Anterior cingulate cortex (tissue), 58 donors: ENCODE measurements at places on chromosomes 13 and 19.

DNA sequence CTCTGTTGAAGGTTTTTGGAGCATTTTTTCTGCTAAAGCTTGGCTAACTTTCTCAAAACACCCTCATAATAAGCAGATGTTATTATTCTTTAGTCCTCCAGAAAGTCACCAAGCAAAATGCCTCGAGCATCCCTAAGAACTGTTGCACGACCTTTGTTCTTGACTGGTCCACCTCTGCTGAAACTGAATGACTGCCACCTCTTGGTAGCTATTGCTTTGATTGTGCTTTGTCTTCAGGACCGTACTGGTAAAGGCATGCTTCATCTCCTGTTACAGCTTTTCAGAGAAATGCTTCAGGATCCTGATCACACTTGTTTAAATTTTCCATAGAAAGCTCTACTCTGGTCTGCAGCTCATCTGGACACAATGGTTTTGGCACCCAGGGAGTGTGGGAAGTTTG lies 254.8 kb downstream of the DCT start:
- DNase-seq: no peak

DNA sequence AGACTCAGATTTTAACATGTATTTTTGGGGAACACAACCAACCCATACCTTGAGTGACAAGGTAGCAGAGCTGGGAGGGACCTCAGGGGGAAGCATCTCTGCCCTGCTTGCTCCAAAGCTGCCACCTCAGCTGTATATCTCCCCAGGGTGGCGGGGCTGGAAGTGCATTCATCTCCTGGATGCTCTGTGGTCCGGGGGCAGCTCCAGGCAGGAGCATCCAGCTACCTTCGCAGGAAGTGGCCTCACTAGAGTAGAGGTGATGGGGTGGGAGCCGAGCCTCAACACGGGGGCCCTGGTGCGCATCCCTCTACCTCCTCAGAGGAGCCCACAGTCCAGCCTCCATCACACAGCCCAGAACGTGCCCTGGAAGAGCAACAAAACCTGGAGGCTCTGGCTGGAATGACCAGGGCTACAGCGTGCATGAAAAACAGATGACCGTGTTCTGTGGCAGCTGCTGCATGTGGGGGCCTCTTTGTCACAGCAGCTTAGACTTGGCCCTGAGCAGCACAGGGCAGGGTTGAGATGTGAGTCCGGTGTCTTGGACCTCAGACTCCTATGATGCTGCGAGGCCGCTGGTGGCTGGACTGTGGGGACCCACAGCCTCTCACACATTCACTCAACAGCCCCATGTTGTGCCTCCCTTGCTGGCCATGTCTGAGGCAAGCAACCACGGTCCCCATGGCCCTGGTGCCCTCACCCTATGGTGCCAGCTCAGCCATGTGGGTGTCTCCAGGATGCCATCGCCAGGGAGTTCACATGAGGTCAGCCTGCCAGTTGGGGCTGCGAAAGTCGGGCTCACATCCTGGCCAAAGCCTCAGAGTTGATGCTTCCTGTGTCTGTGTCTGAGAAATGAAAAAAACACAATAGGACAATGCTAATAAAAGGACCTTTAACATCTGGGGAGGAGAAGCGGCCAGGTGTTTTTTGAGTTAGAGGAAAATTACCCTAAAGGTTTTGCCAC lies 17.1 kb upstream of the GAS6 start:
- no peak for DNase-seq

GRCh38 chr13:95880331-95880730 lies 172.9 kb downstream of the UGGT2 start:
- no peak for DNase-seq

DNA sequence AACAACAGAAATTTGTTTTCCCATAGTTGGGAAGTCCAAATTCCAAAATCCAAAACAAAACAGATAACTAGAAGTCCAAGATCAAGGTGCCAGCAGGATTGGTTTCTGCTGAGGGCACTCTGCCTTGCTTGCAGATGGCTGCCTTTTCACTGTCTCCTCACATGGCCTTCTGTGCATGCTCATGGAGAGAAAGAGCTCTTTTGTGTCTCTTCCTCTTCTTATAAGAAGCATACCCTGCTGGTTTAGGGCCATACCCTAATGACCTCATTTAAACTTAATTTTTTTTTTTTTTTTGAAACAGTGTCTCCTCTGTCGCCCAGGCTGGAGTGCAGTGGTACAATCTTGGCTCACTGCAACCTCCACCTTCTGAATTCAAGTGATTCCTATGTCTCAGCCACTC lies 1974.1 kb upstream of the PCDH20 start:
- no peak for DNase-seq

GRCh38 chr19:3499738-3500428 lies 591 bp downstream of the DOHH start:
- no peak for DNase-seq

- no peak for DNase-seq
These were observed 746.4 kb downstream of the PCDH9 start for GRCh38 chr13:66483712-66484111.

DNA sequence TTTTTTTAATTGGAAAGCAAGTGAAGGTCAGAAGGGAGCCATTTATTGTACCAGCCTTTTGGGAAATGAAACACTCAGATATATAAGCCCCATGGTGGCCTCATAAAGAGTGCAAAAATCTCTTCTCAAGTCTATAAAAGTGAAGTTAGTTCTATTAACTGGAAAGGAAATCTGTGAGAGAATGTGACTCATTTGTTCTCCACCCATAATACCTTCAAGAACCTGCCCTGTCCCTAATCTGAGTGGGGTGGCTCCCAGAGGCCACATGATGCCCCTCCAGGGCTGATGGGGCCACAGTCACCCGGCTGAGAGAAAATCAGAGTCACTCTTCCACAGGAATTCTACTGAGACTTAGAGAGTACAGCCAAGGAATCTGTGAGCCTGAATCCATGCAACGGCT lies 65.8 kb upstream of the SERP2 start:
- DNase-seq: no peak

- no peak for DNase-seq
These were observed 1.1 kb downstream of the TSSK6 start for GRCh38 chr19:19514215-19514657.

GRCh38 chr13:82147526-82147925 lies 1734.7 kb downstream of the SLITRK1 start:
- no peak for DNase-seq

- peak; percentile 55 for DNase-seq
These were observed 3.8 kb downstream of the RAB8A start for GRCh38 chr19:16115301-16116039.

GRCh38 chr13:26589754-26590153 lies 32.3 kb downstream of the WASF3 start:
- no peak for DNase-seq

GRCh38 chr19:14979476-14980255 lies at the start of gene SLC1A6:
Gene SLC1A6, minus strand, starts transcription at chr19:14979864. Its CDS starts 6,954 bp downstream, at chr19:14972910.
- DNase-seq: no peak

- DNase-seq: peak; percentile 84
These were observed 761 bp upstream of the PPP1R13L start for GRCh38 chr19:45405435-45406225.

DNA sequence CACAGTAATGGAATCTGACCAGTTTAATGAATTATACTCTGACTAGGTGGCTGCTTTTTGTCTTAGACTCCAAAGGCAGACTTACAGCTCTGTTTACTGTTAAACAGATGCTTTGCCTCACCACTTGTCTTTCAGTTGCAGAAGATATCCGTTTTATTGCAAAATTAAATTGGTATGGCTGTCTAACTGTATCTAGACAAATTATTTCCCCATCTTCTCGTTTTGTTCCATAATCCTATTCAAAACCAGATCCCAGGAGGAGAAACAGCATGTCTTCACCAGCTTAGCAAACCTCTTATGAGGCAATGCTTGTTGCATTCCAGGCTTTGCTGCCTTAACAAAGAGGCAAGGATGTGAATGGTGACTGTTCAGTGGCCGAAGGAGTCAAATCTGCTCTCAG lies 215.6 kb downstream of the TDRD3 start:
- DNase-seq: no peak

DNA sequence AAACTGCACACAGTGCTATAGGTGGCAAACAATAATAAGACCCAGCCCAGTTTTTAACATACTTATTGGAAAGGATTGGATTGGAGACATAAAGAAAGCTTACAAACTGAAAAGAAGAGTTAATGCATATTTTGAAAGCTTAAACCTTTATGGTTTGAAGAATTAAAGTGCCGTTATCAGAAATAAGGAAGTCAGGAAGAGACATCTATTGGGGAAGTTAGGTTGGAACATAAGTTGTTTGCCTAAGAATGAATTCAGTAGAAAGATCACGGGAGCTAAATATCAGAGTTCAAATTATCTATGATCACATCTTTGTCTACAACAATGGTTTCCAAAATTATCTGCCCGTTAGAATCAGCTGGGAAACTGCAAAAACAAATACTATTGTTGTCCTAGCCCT lies 767.9 kb downstream of the PCDH9 start:
- no peak for DNase-seq

- no peak for DNase-seq
These were observed at the start of gene IZUMO2 for GRCh38 chr19:50162988-50163387. Gene IZUMO2, minus strand, starts transcription at chr19:50163281. Its CDS starts 87 bp downstream, at chr19:50163194.

DNA sequence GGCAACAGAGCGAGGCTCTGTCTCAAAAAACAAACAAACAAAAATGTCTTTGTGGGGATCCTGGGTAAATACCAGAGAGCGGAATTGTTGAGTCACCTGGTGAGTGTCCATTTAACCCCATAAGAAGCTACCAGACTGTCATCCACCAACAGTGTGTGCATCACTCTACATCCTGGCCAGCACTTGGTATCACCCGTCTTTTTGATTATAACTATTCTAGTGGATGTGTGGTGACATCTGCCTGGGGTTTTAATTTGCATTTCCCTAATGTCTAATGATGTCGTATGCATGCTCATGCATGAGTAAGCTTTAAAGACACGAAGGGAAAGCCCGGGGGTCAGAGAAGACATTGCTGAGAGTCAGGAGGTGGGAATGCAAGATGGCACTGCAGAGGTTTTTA lies 126.7 kb upstream of the MRI1 start:
- no peak for DNase-seq

DNA sequence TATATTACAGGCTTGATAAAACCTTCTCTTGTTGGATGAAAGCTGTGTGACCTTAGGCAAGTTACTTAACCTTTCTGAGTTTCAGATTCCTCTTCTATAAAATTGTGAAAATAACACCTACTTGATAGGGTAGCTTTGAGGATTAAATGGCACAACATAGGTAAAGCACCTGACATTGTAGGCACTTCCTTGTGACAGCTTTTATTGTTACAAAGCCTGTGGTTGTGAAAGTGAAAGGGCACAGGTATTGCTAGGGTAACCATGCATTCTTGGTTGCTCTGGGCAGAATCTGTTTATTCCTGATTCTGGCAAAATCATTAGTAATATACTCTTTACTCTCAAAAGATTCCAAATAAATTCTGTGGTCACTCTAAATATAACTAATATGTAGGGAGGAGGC lies 493.4 kb downstream of the OLFM4 start:
- DNase-seq: no peak

GRCh38 chr13:106117640-106118039 lies 417.8 kb downstream of the EFNB2 start:
- no peak for DNase-seq

- no peak for DNase-seq
These were observed 29.7 kb upstream of the FAM216B start for GRCh38 chr13:42751693-42752092.

DNA sequence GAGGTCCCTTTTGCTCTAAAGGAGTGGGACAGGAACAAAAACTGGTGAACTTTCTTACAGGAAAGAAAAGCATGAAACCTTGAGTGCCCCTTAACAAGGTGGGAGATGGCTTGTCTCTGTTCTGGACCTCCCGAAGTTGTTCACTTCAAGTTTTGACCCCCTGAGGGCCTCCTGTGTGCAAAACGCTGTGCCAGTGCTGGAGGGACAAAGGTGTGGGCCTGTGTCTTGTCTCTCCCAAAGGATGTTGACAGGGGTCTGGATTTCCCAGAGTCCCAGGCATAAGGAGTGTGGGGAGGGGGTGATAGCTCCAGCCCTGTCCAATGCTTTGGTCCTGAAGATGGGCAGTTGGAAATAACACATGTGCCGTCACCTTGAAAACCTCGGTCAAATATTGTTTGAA lies 6.5 kb downstream of the ZNF536 start:
- no peak for DNase-seq

DNA sequence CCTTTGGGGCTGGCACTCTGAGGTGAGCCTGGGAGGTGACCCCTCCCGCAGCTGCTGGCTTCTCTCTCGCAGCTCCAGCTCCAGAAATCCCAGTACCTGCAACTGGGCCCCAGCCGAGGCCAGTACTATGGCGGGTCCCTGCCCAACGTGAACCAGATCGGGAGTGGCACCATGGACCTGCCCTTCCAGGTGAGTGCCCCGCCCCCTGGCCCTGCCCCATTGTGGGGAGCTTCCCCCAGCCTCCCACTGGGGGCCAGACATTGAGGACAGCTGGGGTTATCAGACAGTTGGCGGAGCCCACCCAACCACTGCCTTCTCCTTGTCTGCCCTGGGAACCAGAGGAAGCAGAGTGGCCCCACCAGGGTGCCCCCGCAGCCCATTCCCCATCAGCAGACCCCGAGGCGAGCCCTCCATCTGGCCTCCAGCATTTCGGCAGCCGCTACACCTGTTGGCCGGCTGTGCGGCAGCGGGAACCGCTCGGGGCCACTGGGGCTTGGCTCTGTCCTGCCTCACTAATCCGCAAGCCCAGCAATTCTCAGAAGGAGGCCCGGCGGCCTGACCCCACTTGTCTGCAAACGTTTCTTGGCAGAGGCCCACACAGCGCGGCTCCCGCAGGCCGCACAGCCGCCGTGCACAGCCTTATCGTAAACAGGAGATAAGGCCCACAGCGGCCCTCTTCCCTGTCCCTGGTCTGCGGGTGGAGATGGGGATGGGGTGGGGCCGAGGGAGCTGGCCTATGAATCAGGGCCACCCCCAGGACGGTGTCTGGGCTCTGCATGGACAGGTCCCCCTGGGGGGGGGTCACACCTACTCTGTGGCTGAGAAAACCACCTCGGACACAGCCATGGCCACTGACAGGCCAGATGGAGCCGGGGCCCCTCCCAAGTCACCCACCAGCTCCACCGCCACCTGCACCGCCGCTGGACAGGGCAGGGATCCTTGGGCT lies 48.0 kb downstream of the COMP start:
- no peak for DNase-seq

DNA sequence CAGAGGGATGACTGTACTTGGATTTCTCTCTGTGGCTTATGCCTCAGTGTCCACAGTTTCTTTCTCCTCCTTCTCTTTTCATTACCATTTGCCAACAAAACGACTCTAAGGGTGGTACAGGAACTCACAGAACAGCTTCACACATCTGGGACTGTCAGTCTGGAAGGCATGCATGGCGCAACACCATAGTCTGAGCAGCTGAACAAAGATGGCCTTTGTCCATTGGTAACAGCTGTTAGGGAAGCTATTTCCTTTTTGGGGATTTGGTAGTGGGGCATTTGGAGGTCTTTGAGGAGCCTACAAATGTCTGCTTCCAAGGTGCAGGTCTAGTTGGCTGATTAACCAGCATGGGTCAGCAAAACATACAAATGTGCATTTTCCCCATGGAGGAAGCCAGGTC lies 81.4 kb upstream of the PCDH8 start:
- no peak for DNase-seq

- no peak for DNase-seq
These were observed 4.9 kb downstream of the CERS4 start for GRCh38 chr19:8213827-8214672.
